ENCODE measurements at places on chromosomes 2 and 18.

DNA sequence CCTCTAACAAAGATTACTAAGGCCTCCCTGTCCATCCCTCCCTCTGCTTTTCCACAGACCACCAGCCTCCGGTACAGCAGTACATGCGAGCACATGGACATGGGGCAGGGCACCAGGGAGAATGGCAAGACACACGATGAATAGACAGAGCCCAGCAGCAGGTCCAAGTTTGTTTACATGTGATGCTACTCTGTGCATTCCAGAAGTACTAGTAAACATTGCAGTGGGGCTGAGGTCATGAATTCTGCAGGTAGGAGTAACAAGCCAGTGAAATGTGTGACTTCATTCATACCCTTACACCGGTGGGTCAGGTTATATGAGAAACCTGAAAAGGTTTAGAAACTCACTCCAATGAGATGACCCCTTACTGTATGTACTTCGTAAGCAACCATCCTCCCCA is 205.7 kb downstream of the BCL11A start:
- DNase-seq = no peak

DNA sequence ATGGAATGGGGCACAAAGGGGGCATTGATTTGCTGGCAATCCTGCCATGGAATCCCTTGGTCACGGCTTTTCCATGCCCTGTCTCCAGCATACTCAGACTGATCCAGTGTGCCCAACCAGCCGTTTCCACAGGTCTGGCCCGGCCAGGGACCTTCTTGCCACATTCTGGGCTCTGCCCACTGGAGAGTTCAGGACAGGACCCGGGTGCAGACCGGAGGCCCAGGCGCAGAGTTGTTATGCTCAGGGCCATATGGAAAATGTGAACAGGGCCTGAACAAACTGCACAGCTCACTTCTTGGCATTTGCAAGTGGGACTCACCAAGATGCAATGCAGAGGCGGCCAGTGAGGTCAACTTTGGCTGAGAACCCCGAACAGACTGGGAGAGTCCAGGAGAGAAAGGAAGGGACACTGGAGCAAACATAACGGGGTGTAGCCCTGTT is 15.6 kb upstream of the ASAP2 start:
- no peak for DNase-seq

- DNase-seq = no peak
Measured at GRCh38 chr2:46794693-46795317, 120.8 kb downstream of the MCFD2 start.

DNA sequence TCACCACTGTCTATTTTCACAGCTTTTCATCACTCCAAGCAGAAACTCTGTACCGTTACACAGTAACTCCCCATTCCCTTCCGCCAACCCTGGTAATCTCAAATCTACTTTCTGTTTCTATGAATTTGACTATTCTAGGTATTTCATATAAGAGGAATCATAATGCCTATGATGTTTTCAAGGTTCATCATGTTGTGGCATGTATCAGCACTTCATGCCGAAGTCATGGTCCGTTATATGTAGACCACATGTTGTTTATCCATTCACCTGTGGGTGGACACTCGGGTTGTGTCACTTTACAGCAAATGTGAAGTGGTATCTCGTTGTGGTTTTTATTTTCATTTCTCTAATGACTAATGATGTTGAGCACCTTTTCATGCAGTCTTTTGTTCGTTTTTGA is 21.6 kb downstream of the CPSF3 start:
- DNase-seq = no peak

DNA sequence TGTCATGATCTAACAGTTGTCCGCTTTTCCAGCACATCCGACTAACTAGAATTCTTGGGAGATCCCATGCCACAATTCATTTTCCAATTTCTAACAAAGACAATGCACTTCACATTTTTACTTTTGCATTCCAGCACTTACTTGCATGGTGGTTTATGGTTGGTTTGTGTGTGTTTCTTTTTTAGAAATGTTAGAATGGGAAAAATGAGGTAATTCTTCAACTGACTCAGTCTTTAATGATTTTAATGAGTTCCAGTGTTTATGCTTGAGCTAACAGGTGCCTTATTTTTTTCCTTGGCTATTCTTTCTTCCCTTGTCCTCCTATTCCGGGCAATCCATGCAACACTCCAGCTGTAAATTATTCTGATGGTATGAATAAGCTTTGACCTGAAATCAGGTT is 46.4 kb downstream of the SLC8A1 start:
- DNase-seq = no peak

- DNase-seq = no peak
Measured at GRCh38 chr18:52963481-52963880, 623.5 kb downstream of the DCC start.

- no peak for DNase-seq
Measured at GRCh38 chr18:26741048-26741447, 124.5 kb downstream of the AQP4 start.

GRCh38 chr2:183229386-183229785 is 105.1 kb downstream of the NUP35 start:
- DNase-seq = no peak

DNA sequence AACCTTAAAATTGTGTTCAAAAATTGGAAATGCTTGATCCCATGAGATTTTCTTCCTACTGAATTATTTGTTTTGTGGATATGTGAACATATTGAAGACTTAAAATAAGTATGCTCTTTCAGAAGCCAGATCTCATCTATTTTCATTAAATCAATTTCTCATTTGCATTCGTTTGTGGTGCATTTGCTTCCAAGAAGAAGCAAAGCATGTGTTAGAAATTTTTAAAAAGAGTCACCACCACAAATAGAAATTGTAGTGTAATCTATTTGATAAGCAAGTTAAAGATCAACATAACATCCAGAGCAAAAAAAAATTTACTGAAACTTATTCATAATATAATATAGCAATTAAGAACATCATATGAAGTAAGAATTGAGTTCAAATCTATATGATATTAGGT is 300.9 kb upstream of the SYT4 start:
- no peak for DNase-seq

DNA sequence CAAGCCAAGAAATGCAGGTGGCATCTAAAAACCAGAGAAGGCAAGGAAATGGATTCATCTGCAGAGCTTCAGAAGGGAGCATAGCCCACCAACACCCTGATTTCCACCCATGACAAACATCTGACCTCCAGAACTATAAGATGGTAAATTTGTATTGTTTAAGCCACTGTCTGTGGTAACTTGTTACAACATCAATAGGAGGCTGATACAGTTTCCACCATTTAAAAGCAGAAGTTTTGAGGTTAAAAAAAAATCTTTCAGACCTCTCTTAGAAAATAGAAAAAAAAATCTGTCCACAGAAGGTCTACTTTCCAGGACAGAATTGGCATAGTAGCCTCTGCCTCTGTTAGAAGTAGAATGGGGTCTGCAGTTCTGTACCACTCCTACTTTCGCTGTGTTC is 37.2 kb downstream of the SLC40A1 start:
- no peak for DNase-seq

DNA sequence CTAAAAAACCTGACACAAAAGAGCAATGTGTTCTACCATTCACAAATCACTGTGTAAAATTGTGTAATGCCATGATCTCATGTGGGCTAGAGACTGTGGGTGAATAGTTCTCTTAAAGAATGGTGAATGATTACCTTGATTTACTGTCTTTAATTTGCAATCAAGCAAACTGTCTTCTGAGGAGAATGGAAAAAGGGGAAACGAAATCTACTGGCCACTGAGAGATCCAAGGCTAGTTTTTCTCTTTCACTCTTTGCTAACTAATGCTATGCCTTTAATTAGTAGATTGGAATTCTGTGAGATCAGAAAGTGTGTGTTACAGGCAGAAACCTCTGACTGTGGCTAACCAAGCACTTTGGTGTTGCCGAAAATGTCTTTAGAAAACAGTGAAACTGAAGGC is 422.7 kb downstream of the TGIF1 start:
- no peak for DNase-seq

DNA sequence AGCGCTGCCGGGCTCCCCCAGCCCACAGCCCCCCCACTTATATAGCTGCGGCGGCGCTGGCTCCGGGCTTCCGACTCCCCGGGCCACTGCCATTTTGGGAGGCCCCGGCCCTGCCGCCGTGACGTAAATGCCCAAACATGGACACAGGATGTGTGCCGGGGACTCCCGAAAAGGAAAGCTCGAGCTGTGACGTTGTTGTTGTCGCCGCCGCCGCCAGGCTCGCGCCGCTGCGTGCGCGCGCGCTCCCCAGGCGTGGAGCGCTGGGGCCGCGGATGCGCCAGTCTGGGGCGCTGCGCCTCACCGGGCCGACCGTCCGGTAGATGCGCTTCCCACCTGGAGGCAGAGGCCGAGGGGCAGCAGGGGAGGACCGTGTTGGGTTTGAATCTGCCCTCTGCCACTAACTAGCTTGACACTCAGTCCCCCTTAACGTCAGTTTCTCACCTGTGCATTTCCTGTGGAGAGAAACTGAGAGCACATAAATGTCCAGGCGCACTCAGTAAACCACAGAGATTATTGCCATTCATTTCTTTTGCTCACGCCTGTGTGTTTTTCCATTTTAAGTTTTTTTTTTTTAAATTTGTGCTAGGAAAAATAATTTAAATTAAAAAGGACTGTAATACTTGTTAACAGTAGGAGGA is at the start of gene EGR4:
Gene EGR4, minus strand, starts transcription at position 15 of the 638 bp plus-strand sequence. CDS start 231 bp downstream, outside the sequence.
- DNase-seq = no peak

GRCh38 chr18:5546660-5547059 is 2.9 kb upstream of the EPB41L3 start:
- no peak for DNase-seq

DNA sequence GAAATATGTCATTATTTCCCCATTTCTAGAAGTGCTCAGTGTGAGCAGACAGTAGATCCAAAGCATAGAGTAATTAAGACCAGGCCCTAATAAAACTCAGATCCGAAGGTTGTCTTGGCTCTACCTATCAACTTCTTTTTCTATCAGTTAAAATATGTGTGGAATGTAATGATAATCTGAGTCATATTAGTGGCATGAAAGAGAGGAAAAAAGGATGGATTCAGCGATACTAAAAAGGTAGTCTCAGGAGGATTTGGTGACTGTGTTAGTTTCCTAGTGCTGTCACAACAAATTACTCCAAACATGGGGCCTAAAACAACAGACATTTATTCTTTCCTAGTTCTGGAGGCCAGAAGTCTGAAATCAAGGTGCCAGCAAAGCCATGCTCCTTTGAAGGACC is 103.7 kb upstream of the NABP1 start:
- DNase-seq = no peak

- DNase-seq = no peak
Measured at GRCh38 chr18:30234755-30235154, 807.8 kb downstream of the DSC3 start.

GRCh38 chr2:133489641-133490410 is 78.4 kb downstream of the NCKAP5 start:
- no peak for DNase-seq

- no peak for DNase-seq
Measured at GRCh38 chr2:215454519-215455246, 18.8 kb upstream of the FN1 start.

GRCh38 chr18:9673296-9674251 is 34.5 kb upstream of the RAB31 start:
- no peak for DNase-seq

DNA sequence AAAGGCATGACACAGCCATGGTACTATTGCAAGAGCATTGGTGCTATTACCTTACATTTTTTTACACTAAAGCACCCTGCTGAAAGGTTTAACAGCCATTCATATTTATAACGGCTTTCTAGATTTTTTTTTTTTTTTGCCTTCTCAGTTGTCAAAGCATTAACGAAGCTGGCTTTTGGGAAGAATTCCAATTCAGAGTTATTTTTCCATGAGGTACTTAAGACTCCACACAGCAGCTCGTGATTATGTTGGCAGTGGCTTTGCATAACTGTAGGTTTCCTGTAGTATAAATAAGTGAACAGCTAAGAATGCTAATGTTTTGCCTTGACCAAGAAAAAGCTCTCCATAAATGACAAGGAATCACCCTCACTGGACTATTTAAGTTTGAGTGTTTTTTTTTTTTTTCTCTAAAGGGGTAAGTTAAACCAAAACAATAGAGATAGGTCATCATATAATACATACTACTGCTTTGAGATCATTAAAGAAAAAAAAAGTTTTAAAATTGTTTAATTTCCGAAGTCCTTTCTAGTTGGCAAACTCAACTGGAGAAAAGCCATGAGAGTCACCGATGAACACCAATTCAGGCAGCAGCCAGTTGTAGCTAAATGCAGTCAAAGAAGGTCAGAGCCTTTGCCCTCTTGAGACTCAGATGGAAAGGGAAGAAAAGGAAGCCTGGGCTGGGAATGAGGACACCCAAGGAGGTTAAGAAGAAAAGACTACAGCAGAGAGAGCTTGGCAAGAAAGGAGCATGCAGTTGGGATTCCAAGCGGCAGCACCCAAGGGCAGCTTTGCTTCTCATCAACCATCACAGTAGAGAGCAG is 187.4 kb upstream of the NCKAP5 start:
- DNase-seq = no peak

- no peak for DNase-seq
Measured at GRCh38 chr2:227960317-227960716, 88.9 kb downstream of the DAW1 start.

DNA sequence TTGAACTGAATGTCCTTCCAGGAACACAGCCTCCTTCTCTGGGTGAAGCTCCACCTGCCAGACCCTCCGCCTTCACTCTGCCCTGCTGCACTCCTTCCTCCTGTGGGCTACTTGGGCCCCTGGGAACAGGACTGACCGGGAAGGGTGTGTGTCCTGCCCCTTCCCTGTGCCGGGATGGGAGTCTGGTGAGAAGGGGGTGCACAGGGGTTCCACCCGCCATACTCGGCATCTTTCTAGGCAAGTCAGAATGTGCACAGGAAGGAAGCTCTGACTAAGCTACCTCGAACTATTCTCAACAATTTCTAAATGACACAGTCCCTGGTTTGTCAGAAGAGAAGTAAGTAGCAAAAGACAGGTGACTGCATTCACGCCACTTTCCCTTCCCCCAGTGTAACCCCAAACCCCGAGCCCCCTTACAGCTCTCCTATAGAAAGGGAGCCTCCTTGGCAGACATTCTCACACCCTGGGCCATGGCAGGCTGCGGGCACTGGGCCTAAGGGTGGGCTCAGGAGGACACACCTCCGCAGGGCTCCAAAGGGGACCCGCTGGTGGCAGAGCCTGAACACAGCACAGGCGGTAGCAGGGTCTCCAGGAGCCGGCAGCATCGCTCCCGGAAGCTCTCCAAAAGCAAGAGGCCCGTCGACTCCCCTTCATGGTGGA is 184.1 kb downstream of the HDAC4 start:
- no peak for DNase-seq

DNA sequence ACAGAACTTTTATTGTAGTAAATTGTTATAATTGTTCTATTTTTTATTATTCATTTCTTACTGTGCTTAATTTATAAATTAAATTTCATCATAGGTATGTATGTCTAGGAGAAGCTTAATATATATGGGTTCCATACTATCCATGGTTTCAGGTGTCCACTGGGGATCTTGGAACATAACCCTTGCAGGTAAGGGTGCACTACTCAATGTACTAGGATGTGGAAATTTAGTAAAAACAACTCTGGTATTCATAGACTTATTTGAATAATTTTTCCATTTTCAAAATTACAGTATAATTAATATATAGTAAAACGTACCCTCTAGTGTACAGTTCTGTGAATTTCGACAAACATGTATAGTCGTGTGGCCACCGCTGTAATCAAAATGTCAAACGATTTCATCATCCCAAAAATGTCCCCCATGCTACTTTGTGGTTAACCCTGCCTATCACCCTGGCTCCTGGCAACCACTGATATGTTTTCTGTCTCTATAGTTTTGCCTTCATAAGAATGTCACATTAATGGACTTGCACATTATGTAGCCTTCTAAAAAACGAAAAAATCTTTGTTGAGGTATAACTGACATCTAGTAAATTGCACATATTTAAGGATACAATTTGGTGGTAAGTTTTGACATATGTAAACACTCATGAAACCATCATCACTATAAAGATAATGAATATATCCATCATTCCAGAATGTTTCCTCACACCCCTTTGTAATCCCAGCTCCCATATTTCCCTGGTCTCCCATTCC is 45.7 kb downstream of the ARL5A start:
- no peak for DNase-seq

Data from esophagus squamous epithelium (tissue), 5 donors.